ENCODE measurements at places on chromosomes 7 and 10. TPM values are rescaled to one million over a fixed set of nuclear protein-coding genes. Genes with fewer than 3 reads are reported as not detected.

- H3K4me1 ChIP-seq = no peaks in the 10 kb centered on the region
- no peaks in the 10 kb centered on the region for H3K27me3 ChIP-seq
- peak; percentile 49 for DNase-seq
Observed at GRCh38 chr10:119401671-119402395, 140.7 kb downstream of the RGS10 start.

DNA sequence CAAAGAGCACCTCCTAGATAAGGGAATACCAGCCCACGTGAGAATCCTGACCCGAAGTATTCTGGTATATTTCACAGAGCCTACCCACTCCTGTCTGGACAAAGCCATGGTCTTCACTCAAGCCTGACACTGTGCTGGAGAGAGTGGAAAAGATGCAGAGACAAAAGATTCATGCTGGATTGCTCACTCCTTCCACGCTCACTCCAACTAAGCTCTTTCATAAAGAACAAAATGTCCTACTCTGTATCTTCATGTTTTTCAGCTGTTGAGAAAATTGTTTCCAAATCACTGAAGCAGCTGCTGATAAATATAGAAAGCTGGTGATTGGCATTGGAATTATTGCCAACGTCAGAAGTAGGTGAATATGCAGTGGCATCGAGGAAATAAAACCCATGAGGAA is 106.0 kb downstream of the ABLIM1 start:
- H3K27me3 ChIP-seq = no peaks in the 10 kb centered on the region
- H3K4me1 ChIP-seq = peaks cover 13% of the 10 kb centered on the region
- no peak overlapping the region for H3K27ac ChIP-seq
- DNase-seq = no peak

- no peak overlapping the region for H3K4me3 ChIP-seq
- no peaks in the 10 kb centered on the region for H3K36me3 ChIP-seq
- no peaks in the 10 kb centered on the region for H3K27me3 ChIP-seq
Observed at GRCh38 chr7:74006451-74007241, 21.3 kb upstream of the ELN start.

DNA sequence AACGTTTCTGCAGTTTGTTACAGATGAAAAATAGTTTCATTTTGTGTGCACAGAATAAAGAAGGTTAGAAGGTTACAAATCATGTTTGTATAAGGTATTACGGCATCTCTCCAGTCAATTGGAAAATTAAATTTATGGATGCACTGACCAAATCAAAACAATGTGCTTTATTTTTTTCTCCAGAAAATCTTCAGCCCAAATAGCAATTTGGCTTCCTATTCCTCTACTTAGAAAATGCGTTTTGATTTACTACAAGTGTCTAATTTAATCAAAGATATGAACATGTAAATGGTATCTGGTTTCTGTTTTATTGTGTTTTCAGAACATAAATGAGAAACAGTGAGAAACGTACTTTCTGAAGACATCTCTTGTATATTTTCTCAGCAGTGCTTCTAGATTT is 63.4 kb downstream of the AGMO start:
- H3K4me1 ChIP-seq = no peaks in the 10 kb centered on the region
- H3K4me3 ChIP-seq = no peak overlapping the region
- H3K27me3 ChIP-seq = peaks cover 41% of the 10 kb centered on the region
- no peak for DNase-seq

Gene RNF133
- 0.49 TPM for total RNA-seq

- H3K27me3 ChIP-seq = no peaks in the 10 kb centered on the region
- H3K4me3 ChIP-seq = no peak overlapping the region
- no peak for DNase-seq
- no peaks in the 10 kb centered on the region for H3K4me1 ChIP-seq
Observed at GRCh38 chr7:69859342-69859741, 261.1 kb downstream of the AUTS2 start.

Gene OLAH
- 1.4 TPM for total RNA-seq

- peaks cover 6% of the 10 kb centered on the region for H3K4me1 ChIP-seq
- no peak overlapping the region for H3K4me3 ChIP-seq
- H3K27me3 ChIP-seq = no peaks in the 10 kb centered on the region
- no peak for DNase-seq
- H3K27ac ChIP-seq = no peak overlapping the region
Observed at GRCh38 chr7:143484119-143484518, 6.4 kb downstream of the TAS2R41 start.

DNA sequence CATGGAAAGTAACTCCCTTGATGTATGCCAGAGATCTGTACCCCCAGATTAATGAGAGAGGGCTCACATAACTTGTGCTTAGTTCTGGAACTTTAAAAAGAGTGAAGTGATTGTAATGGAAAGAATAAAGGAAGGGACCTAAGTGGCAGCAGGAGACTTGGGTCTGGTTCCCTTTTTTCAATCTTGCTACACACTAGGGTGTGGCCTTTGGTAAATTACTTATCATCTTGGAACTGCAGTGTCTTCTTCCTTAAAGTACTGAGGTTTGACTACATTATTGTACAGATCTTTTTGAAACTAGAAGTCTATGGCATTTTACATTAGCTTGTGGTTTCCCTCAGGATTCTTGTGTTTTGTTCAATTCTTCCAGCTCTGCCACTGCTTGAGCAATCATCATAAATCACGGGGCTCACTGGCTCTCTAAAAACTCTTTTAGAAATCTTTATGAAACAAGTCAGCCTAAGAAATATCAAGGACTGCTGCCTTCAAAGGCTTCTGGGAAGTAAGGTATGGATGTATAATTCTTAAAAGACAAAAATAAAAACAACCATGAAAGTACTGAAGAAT is 22.5 kb upstream of the CHRM2 start:
- no peaks in the 10 kb centered on the region for H3K4me1 ChIP-seq
- peaks cover 10% of the 10 kb centered on the region for H3K27me3 ChIP-seq
- no peak overlapping the region for H3K4me3 ChIP-seq
- DNase-seq = no peak
- H3K27ac ChIP-seq = no peak overlapping the region
- H3K36me3 ChIP-seq = no peaks in the 10 kb centered on the region

GRCh38 chr7:832167-832967 is at the start of gene SUN1:
TSS of gene SUN1 (plus strand) at chr7:832476. CDS start at chr7:832525, 49 bp downstream.
- peaks cover 41% of the 10 kb centered on the region for H3K4me1 ChIP-seq
- peak within 1 kb of the TSS; percentile 100 for H3K27ac ChIP-seq
- no peaks in the 10 kb centered on the region for H3K27me3 ChIP-seq
- H3K4me3 ChIP-seq = peak within 1 kb of the TSS; percentile 66
- peak; percentile 90 for DNase-seq

DNA sequence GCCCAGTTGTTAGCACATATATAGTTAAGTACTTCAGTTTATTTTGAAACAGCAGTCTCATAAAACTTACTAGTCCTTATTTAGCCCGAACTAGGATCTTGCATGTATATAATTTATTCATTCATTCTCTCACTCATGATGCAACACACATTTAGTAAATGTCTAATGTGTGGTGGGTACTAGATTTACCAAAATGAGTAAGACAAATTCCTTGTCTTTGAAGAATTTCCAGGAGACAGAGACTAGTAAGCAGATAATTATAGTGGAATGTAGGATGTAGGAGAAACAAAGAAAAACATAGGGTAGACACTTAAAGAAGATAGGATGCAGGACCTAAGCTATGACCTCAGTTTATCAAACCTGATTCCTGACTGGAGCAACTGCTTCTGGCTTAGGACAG is 120.2 kb upstream of the AMPH start:
- no peak overlapping the region for H3K27ac ChIP-seq
- no peaks in the 10 kb centered on the region for H3K27me3 ChIP-seq
- H3K4me1 ChIP-seq = peaks cover 11% of the 10 kb centered on the region
- no peak overlapping the region for H3K4me3 ChIP-seq

DNA sequence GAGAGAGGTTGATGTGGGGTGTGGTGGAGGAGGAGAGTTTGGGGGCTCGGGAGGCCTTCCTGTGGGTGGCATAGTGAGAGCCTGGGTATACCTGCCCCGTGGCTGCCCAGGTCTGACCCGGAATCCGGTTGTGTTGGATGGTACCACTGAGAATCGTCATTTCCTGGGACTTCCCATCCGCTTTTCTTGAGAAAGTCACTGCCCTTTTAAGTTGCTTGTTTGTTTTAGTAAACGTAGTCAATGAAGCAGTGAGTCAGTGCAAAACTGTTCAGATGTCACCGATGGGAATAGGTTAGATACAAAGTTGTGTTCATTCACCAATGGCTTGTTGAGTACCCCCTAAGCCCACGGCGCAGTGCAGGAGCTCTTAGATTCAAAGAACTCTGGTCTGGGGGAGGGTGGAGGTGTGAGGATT is 285.8 kb downstream of the CAMK1D start:
- H3K36me3 ChIP-seq = no peaks in the 10 kb centered on the region
- H3K27me3 ChIP-seq = no peaks in the 10 kb centered on the region
- H3K27ac ChIP-seq = no peak overlapping the region
- H3K4me3 ChIP-seq = no peak overlapping the region

DNA sequence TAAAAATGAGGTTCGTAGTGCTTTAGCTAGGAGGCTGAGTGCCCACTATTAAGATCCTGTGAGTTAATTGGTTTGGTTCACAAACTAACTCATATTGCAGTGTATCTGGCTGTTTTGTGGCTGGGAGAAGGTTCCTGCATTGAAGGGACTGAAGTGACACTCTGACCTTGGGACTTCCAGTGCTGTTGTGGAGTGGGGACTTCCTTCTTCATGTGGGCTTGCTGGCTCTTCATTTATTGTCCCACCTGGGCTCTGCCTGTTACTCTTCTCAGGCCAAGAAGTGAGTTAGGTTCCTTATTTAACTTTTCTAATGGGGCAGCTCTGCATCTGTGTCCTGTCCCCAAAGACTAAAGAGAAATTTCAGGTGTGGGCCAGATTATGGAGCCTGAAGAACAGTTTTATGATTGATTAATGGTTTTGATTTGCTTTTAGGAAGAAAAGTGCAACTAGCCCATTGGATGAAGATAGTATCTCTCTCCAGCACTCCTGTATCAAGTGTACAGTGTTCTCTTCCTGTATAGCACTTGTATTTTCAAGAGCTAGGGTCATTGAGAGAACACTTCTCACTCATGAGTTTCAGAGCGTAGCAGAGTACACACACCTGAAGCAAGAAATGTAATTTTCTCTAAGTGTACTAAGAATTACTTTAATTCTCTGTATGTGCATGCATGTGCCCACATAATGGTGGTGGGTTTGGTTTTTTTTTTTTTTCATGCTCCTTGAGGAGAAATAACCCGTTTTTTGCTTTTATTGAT is 54.8 kb downstream of the AUTS2 start:
- no peaks in the 10 kb centered on the region for H3K4me1 ChIP-seq
- DNase-seq = no peak
- H3K36me3 ChIP-seq = no peaks in the 10 kb centered on the region
- no peak overlapping the region for H3K27ac ChIP-seq
- H3K4me3 ChIP-seq = no peak overlapping the region
- no peaks in the 10 kb centered on the region for H3K27me3 ChIP-seq

GRCh38 chr10:101050208-101051069 is 11.3 kb upstream of the KAZALD1 start:
- H3K36me3 ChIP-seq = no peaks in the 10 kb centered on the region
- peaks cover 8% of the 10 kb centered on the region for H3K4me1 ChIP-seq
- peak overlapping the region; percentile 47 for H3K4me3 ChIP-seq
- H3K27ac ChIP-seq = no peak overlapping the region
- H3K27me3 ChIP-seq = no peaks in the 10 kb centered on the region
- peak; percentile 64 for DNase-seq

- no peak for DNase-seq
- no peak overlapping the region for H3K27ac ChIP-seq
Observed at GRCh38 chr7:43077732-43078391, 34.6 kb upstream of the HECW1 start.
